MG63 (cell line): ENCODE measurements at places on chromosomes 16 and 17.

DNA sequence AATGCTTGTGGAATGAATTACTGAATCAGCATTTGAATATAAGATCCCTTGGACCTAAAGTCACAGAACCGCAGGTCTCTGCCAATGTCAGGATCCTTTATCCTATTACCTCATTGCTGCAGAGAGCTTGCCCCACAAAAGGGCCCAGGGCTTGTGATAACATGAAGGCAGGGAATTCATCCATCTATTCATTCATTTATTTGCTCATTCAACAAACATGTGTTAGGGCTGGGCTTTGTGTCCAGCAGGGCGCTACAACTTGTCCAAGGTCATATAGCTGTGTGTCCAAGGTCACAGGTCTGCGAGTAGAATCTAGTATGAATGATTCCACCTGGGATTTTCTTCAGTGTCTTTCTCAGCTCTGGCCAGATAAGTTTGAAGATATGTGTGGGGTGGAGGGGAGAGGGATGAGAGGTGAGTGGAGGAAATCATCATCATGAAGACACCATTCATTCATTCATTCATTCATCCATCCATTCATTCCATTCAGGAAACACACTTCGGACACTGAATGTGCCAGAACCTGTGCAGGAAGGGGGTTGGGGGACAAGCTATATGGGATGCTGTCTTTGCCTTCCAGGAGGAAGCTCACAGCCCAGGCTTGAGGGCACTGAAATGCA is 1.3 kb upstream of the UNC45B start:
- no peak for DNase-seq

DNA sequence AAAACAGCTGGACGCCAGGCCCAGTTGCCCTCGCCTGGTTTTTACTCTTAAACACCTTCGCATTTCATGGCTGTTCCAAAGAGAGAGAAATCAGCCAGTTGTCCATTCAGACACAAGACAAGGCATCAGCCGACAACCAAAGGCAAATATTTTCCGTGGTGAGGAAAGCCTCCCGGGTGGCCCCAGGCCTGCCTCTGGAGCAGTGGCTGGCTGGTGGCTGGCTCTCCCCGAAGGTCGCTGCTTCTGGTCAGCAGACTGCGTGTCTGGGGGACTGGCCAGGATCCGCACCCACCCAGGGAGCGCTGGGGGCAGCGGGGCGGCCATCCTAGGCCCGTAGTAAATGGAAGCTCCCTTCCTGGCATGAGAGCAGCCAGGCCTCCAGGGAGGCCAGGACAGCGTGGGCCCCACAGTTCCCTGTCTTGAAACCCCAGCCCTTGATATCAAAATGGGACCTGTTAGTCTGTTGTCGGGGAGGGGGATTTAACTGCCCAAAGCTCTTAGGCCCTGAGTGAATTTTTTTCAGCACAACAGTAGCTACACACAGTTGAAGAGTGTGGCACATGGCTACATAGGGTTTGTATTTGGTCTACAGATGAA is 57.7 kb downstream of the SREBF1 start:
- DNase-seq: no peak

DNA sequence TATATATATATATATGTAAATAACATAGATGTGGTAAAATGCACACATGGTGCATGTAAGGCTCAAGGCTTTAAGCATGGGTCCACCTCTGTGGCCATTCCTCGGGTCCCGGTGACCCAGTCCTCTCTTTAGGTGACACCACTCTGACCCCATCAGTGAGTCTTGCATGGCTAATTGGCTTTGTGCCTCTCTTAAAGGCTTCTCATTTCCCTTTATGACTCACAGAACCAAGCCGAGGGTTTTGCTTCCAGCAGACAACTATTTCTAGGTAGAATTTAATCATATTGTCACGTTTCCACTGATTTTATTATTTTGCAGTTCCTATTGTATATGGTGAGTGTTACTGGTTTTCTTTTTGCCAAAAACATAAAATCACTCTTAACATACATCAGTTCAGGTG is 59.7 kb downstream of the PLCG2 start:
- no peak for DNase-seq

GRCh38 chr17:81869221-81870130 is 1.7 kb downstream of the ARHGDIA start:
- no peak for DNase-seq

DNA sequence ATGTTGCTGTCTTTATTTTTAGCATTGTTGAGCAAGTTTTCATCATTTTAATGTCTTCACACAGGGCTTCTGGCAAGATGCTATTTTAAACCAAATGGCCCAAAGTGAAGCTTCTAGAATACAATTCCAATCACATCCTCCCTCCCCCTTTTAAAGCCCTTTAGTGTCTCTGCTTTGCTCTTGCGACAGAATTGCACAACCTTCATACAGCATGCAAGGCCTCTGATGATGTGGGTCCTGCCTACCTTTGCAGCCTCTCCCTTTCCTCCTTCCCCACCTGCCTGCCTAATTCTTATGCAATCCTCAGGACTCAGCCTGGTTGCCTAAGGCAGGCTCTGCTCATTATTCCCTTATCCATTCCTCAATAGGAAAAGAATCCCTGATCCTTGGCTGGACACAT is 381.7 kb downstream of the SLC39A11 start:
- DNase-seq: no peak

DNA sequence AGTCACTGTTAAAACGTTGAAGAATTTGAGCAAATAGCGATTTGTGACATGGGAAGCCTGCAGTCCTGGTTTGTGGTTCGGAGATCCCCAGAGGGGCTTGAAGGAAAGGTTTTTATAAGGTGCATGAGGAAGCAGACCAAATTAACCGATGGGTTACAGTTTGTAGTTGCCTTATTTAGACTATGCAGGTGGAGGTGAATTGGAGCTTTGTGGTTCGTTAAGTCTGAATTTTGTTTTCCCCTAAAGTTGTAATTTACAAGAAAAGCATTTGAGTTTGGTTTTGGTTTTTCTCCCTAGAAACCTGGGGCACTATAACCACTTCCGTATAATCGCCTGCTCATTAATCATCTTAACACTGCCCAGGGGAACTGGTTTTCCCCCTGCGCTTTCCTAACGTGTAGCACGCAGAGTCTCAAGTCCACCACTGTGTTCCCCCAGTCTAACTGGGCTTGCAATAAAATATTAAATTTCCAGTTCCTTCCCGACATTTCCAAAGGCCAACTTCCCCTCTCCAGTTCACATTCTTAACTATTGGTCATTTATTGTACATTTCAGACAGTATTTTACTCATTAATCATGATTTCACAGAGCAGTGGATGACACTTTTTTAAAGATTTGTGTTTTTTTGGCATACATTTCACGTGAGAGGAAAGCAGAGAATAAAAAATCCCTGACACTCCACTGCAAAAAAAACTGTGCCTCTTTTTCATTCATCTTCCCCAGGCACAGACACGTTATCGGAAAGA is 932 bp downstream of the ZNF267 start:
- DNase-seq: peak; percentile 30

GRCh38 chr16:78225919-78226318 is 126.5 kb downstream of the WWOX start:
- no peak for DNase-seq

GRCh38 chr17:63629627-63630026 is 7.4 kb downstream of the MAP3K3 start:
- DNase-seq: no peak

DNA sequence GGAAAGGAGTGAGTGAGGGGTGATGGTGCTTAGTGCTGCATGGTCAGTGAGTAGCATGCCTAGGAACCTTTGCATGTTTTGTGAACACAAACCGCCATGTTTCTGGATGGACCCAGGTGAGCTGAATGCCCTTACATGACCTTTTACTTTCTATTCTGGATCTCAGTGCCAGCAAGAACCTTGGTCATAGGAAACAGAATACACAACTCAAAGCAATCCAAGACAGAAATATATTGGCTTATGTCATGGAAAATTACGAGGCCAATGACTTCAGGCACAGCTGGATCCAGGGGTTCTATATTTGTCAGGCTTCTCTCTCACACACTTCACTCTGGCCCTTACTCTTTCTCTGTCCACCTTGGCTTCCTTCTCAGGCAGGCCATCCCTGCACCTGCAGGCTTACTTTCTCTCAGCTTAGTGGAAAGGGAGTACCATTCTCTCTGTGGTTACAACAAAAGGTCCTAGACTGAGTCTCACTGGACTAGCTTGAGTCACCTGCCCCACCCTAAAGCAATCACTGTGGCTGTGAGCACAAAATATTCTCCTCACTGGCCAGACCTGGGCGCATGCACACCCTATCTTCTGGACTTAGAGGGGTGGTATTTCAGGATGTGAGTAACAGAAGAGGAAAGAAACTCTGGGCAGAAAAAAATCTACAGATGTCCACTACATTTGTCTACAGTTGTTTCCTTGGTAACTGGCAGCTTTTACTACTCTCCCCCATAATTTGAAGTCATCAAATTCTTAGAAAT is 20.4 kb upstream of the CPNE2 start:
- peak; percentile 79 for DNase-seq

GRCh38 chr16:58265480-58266052 is 29.3 kb downstream of the PRSS54 start:
- no peak for DNase-seq

DNA sequence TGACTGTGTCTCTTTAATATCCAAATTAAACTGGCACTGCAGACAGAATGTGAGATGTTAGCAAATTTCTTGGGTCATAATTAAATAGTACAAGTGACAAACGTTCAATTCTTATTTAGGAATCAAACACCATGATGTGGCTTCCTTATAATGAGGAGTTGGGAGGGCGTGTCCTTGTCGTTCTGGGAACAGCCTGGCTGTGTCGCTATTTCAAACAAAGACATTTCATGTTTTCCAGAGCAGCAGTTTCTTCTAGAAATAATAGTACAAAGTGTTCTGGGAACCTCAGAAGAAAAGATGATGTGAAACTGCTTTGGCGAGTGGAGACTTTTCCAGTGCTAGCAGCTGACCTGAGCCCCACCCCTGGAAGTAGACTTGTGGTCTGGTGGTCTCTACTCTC is 301.7 kb upstream of the N4BP1 start:
- no peak for DNase-seq

GRCh38 chr17:18888766-18889290 is 30.9 kb downstream of the PRPSAP2 start:
- DNase-seq: no peak

GRCh38 chr17:14741491-14741890 is 440.6 kb downstream of the HS3ST3B1 start:
- no peak for DNase-seq

- DNase-seq: peak; percentile 8
These were observed 90.0 kb upstream of the HSBP1 start for GRCh38 chr16:83717814-83718213.

DNA sequence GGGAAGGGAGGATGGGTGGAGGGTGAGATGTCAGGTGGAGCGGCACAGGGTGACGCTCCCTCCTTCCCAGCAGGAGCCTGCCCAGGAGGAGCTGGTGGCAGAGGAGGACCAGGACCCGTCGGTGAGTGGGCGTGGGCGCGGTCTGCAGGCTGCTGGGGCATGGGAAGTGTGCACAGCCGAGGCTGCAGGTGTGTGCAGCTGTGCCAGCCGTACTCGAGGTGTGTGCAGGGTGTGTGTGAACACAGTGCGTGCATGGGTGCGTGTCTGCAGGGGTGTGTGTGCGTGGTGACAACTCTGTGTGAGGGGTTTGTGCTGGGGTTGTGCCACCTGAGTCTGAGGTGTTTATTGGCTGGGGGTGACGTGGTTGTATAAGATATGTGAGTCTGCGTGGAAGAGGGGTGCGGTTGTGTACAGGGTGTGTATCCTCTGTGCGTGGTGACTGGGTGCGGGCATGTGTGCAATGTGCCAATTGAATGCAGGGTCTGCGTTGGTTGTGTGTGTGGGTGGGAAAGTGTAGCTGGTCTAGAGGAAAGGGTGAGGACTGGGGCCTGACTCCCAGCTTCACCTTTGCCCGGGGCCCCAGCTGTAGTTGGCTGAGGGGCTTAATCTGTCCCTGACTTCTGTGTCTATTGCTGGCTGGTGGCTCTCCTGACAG is 670 bp downstream of the TNFSF12 start:
- DNase-seq: no peak

DNA sequence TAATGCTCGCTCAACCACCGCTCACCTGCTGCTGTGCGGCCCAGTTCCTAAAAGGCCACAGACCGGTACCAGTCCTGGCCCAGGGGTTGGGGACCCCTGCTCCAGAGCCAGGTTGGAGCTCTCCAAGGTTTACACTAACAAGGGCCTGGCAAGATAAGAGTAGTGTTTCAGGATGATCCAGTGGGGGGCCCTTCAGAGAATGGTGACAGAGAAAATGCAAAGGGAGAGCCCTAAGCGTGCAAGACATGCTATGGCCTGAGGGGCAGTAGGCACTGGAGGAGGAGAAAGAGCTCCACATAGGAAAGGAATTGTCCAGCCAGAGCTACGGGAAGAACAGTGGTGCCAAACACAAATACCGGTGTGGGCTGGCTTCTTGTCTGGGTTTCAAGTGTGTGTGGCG is 233.4 kb downstream of the STX8 start:
- no peak for DNase-seq

DNA sequence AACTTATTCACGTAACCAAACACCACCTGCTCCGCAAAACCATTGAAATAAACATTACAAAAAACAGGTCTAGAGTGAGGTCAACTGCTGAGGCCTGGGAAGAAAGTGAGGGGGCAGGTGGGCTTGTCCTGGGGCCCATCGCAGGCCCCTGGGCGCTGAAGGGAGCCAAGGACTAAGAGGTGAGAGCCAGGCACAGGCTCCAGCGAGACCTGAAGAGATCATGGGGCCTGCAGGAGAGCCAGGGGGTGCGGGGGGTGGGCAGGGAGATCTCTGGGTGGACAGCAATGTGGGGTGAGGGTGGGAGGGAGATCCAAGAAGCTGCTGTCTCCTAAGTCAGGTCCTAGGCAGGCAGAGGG is 7.9 kb downstream of the ARHGAP27 start:
- DNase-seq: no peak

DNA sequence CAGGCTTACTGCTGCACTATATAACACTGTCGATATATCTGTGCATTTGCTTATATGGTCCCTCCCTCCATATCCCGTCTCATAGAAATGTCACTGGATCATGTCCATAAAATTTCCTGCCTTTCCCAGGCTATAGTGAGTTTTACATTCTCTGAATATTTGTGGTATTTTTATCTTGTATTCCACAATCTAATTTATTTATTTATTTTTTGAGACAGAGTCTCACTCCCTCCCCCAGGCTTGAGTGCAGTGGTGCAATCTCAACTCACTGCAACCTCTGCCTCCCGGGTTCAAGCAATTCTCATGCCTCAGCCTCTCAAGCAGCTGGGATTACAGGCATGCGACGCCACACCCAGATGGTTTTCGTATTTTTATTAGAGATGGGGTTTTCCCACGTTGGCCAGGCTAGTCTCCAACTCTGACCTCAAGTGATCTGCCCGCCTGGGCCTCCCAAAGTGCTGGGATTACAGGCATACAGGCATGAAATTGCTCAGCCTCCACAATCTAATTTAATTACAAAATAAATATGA is 12.9 kb downstream of the TRIM37 start:
- peak; percentile 91 for DNase-seq

- DNase-seq: peak; percentile 52
These were observed 255.1 kb downstream of the SNX29 start for GRCh38 chr16:12231666-12232065.

DNA sequence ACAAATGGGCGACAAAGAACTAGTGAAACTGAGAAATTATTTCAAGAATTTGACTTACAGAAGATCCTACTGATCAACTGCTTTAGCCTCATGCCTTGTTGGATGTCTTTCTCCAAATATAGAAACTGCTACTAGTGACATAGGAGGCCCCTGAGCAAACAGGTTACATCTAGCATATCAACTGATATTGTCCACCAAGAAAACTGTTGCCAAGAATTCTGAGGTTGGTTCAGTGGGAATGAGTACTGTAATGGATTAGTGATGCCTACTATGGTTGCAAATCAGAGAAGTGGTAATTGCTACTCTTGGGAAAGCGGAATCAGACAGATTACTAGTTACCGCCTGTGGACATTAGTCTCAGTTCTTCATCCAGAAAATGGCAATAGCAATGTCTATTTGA is 10.0 kb downstream of the CDC27 start:
- DNase-seq: no peak
